ENCODE measurements at places on chromosomes 11 and 22. TPM values are rescaled to one million over a fixed set of nuclear protein-coding genes. Genes with fewer than 3 reads are reported as not detected.

The DENND6B gene
- 7.0 TPM for total RNA-seq

The OR2AT4 gene
- not detected for total RNA-seq

The PATE2 gene
- total RNA-seq, result not detected

The SLN gene
- total RNA-seq, result not detected

The TIMM10 gene
- total RNA-seq, result 30.2 TPM

The FAM83F gene
- 1.2 TPM for total RNA-seq

The MRPL11 gene
- 24.9 TPM for total RNA-seq

- DNase-seq, result no peak
Measured at GRCh38 chr11:47499161-47499560, 50.2 kb upstream of the RAPSN start.

DNA sequence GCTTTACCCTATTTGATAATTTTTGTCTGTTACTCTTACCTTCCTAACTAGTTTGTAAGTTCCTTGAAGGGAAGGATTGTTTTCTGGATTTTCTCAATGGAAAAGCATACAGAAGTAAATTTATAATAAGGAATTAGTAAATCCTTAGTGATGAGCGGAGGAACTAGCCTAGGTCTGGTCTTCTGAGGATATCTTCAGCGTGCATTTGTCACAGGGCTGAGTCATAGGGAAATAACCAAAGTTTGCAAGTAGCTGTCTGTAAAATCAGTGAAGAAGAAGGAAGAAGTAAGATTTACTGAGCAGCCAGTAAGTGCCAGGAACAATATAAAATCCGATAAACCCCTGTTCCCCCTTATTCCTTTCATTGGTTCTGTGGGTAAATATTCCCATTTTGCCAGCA lies 162.7 kb upstream of the SORL1-AS1 start:
- no peak for DNase-seq

- DNase-seq, result no peak
Measured at GRCh38 chr11:115129473-115130289, 374.5 kb downstream of the CADM1 start.

GRCh38 chr22:49586873-49587272 lies 240.8 kb downstream of the BRD1 start:
- no peak for DNase-seq

DNA sequence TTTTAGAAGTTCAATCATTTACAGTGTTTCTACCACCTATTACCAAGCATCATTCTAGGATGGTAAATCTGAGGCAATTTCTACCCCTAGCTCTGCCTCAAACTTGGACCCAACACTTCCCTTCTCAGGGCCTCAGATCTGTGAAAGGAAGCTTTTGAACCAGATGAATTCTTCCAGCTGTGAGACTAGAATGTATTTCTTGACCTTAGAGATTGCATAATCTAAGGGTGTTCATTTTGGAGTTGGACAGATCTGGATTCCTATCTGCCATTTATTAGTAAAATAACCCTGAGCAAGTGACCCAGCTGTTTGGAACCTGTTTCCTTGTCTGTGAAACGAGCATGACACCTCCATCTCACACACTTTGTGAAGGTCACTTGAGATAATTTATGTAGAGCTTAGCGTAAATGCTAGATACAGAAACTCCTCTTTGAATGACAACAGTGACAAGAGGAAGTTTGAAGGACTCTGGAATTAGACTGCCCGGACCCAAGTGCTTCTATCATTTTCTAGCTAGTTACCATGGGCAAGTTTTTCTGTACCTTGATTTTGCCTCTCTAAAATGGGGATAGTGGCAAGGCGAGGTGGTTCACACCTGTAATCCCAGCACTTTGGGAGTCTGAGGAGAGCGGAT lies 3.8 kb upstream of the INTS5 start:
- DNase-seq, result no peak

DNA sequence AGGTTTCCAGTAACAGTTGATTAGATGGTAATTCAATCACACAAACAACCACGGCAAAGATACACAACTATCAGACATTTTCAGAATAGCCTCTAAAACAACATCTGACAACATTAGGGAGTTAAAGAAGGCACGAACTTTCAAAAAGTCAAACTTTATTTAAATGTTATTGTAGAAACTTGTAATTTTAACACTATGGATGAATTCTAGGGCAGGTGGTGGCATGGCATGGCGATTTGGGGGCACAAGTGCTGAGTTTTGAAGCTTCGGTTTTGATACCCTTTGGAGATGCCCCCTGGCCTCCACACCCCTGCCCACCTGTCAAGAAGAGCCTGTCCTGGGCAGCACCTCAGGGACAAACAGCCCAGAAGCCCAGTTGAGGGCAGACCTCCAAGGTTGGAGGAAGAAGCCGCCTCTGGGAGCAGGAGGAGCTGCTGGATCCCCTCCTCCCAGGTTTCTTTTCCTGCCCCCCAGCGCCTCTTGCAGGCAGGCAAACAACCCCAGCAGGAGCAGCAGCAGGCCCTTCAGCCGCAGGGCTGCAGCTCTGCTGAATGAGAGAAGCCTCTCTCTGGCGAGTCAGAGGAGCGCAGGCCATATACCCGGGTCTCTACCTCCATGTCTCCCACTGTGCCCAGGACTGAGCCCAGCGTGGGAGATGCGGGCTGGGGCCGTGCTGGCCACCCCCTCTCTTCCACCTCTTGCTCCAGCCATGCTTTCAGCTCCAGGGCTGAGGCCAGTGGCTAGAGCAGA lies 102.1 kb upstream of the IGLL5 start:
- DNase-seq, result no peak

GRCh38 chr11:118267486-118267885 lies 3.4 kb upstream of the MPZL2 start:
- no peak for DNase-seq

GRCh38 chr11:71399341-71399740 lies 48.9 kb downstream of the DHCR7 start:
- DNase-seq, result no peak

DNA sequence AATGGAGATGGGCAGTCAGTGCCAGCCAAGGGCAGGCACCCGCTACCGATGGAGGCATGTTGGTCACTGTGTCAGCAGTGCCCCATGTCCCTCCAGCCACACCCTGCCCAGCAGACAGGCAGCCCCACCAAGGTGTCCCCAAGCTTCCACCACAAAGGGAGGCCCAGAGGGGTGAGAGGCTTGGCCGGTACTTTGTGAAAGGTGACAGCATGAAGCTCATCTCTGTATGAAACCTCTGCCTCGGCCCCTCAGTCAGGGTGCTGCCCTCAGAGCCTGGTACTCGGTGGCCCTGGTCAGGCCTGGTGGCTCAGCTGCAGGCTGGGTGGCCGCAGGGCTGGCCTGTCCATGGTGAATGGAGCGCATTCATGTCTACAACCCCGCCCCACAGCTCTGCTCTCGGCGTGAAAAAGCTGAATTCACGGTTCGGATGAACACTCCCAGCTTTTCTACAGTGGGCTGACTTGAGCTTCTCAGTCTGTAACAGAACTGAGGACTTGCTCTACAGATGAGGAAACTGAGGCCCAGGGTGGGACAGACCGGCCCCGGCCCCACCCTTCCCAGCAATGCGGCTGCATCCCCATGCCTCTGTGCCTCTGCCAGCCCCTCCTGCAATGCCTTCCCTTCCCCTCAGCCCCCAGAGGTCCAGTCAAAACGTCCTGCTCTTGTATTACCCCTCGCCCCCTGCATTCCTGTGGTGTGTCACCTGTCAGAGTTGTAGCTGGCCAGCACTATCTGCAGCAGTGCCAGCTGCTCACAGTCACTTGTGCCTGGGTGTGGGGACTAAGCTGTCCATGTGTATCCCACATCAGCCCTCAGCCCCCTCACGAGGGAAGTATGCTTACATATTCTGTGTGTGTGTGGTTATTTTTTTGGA lies 27.7 kb downstream of the RSPH14 start:
- no peak for DNase-seq

DNA sequence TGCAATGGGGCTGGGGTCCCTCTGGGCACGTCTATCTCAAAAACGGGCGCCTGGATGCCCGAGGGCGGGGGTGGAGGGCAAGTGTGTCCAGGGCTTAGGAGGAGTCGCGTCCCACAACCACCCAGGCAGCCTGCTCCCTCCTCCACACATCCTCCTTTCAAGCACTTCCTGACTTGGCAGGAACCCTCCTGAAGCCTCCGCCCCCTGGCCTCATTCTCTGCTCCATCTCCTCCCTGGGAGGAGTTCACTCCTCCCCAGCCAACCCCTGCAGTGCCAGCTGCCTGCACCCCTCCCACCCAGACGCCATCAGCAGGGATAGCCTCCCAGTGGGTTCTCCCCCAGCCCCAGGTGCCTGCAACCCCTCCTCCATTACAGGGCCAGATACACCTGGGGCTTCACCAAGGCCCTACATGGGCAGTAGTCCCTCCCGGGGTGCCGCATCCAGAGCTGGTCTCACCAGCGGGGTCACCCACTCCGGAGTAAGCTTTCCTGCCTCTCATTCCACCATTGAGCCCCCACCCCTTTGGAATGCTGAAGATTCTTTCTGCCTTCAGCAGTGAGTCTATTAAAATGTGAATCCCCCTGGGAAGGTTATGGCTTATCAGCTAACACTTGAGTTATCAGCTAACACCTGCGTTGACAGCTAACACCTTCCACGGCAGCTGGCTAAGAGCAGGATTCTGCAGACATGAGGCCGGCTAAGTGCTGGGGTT lies 24.4 kb downstream of the RTN4R start:
- peak; percentile 55 for DNase-seq

DNA sequence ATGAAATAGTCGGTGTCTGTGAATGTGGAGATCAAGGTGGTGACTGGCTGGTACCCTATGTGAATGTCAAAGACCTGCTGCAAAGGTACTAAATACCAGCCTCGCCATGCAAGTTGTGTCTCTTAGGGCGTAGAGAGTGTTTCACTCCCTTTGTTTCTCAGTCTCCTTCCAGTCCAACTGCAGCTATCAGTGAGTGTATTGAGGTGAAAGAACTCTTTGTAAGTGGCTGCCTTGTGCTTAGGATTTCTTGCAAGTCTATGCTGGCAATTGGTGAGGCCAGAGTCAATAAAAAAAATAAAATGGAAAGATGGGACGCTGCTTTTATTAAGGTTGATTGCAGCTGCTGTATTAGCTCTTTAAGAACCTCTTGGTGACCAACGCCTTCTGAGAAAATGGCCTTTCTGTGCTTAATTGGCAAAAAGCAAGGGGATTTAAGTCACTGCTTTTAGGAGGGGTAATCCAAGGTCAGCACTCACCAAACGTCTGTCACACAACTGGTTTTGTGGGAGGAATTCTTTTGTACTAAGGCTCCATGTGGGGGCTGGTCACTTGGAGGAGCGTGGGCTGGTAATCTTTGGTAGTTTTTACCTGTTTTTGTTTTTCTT lies 95.1 kb downstream of the PARVA start:
- DNase-seq, result no peak

DNA sequence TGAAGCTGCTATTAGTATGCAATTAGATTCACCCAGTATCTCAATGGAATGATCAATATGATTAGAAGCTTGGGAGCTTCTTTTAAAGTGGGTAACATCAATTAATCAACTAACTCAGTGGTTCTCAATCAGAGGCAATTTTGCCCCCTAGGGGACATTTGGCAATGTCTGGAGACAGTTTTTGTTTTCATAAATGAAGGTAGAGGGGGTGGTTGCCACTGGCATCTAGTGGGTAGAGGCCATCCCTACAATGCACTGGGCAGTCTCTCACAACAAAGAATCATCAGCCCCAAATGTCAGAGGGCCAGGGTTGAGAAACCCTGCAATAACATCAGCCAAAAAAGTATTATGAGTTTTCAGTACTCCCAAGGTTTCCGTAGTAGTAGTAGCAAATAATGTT lies 5.9 kb upstream of the AMOTL1 start:
- no peak for DNase-seq

- DNase-seq, result no peak
Measured at GRCh38 chr11:64865286-64866172, 12.9 kb downstream of the EHD1 start.

DNA sequence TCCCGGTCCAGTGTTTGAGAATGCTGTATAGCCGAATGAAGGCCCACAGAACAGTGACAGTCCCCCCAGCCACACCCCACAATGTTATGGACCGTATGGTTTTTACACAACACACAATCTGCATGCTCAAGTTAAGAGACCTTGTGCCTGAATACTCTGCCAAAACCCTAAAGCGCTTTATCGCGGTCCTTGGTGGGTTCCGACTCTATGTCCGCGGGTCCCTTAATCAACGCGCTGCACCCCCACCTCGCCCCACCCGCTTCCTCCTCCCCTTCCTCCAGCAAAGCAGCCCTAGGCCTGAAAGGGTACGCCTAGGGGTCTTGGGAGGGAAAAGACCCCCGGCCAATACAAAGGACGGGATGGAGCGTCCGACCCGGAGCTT lies 442 bp downstream of the COPB1 start:
- DNase-seq, result no peak

- DNase-seq, result no peak
Measured at GRCh38 chr11:17494019-17494418, 17.4 kb upstream of the ABCC8 start.

DNA sequence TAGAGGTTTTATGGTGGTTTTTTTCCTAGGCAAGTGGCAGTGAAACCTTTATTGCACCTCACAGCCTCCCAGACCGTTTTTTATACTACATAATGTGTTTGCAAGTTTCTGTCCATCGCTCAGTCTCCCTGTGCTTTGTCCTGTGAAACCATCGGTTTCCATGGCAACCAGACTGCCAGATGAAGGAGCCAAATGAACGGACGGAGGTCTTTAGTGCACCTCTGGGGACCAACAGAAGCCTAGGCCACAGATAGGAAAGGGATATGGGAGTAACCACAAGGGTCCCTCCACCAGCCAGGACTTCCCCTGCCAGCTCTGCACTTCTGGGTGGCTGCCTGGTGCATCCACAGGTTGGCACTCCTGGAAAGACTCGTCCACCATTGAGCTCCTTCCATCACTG lies 165.0 kb downstream of the CHST1 start:
- DNase-seq, result no peak

- DNase-seq, result no peak
Measured at GRCh38 chr22:46935506-46936377, 173.3 kb downstream of the TBC1D22A start.

DNA sequence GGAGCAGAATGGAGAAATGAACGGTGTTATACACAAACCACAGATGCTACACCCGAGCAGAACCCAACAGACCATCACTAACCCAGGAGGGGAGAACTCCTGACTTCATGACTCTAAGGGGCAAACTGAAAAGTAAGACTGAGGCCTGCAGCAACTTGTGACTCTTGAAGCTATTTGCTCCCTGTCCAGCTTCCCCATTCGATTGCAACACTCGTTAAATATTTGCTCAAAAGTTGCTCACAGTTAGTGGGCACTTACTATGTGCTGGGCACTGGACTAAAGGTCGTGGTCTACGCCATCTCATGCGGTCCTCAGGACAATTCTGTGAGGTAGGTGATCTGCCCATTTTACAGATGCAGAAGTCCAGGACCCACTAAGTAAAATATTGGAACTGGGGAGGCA lies 9.5 kb upstream of the ADA2 start:
- no peak for DNase-seq

All from naive thymus-derived CD8-positive, alpha-beta T cell (primary cell).